Caco-2 (cell line): ENCODE measurements at places on chromosomes 4 and X. TPM values are rescaled to one million over a fixed set of nuclear protein-coding genes. Genes with fewer than 3 reads are reported as not detected.

GRCh38 chr4:47562297-47562696 is 77.2 kb downstream of the ATP10D start:
- DNase-seq: no peak

DNA sequence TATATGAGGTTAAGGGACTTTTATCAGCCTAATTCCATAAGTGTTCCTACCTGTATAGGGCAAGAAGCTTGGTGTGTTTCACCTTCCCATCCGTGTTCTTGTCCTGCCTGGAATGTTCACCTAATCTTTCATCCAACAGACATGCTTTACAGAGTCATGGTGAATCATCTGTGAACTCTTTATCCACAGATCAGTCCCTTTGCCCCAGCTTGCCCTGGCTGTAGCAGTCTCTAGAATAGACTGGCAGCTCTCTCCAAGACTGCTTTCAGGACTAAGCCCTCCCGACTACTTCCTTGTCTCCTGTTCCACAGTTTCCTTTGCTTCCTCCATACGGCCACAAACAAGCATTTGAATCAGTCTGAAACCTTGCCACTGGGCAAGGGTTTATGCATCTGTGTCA is 177.9 kb upstream of the IL15 start:
- no peak for DNase-seq

The NHS gene
- 2.2 and 2.5 TPM in 2 replicates for total RNA-seq

The GRIA2 gene
- not detected in 2 replicates for total RNA-seq

GRCh38 chr4:32519060-32519459 is 1798.9 kb downstream of the PCDH7 start:
- DNase-seq: no peak

The NPY1R gene
- 1.5 and 3.3 TPM in 2 replicates for total RNA-seq

- no peak for DNase-seq
Observed at GRCh38 chr4:83114576-83114975, at the start of gene PLAC8. Gene PLAC8 (minus strand): TSS chr4:83114729. CDS start chr4:83107921, 6,808 bp downstream.

The ADRA2C gene
- total RNA-seq: 8.4 and 11.7 TPM in 2 replicates

The NDST4 gene
- total RNA-seq: 4.4 and 6.0 TPM in 2 replicates

DNA sequence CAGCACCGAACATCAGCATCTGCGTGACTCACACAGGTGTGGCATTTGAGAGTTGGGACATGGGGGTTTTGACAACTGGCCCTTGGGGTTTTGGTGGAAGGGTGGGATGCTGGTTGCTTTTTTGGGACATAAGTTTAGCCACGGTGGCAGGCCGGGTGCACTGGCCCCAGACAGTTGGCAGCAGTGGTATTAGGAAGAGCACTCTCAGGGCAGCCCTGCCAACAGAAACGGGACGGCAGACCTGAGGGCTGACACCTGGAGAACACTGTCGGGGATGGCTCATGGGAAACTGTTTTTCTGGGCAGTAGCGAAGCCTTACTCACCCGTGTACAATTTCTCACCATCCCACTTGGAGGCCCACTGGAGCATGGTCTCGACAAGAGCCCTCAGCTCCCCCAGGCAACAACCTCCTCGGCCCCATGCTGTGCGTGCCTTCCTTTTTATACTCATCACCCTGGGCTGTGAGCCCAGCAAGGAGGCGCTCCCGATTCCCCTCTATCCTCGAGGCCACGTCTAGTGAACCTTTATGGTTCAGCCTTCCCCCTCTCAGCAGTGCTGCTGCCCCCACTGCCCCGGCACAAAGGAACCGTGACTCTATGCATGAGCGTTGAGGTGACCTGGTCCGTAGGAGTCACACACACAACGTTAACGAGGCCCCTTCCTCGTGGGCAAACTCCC is 30.6 kb downstream of the WDR1 start:
- no peak for DNase-seq

DNA sequence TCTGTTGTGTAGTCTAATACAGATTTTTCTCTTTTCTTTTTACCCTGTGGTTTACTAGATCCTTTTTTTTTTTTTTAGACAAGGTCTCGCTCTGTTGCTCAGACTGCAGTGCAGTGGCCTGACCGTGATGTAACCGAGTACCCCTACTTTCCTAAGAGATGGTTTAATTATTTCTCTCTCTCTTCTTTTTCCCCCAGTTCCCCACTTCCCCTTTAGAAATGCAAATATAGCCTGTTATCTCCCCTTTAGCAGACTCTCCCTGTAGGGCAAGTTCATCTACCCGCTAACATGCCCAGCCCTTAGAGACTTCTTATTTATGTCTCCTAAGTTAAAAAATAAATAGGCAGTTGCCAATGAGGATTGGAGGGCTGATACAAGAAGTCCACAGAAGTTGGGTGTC is 4.5 kb downstream of the SNX25 start:
- DNase-seq: no peak

GRCh38 chr4:93730251-93730650 is 98.3 kb upstream of the ATOH1 start:
- DNase-seq: no peak

The NAP1L2 gene
- total RNA-seq: 0.12 and 0.16 TPM in 2 replicates

GRCh38 chrX:137916090-137916746 is 350.3 kb downstream of the ZIC3 start:
- no peak for DNase-seq

GRCh38 chrX:73932522-73932921 is 369.5 kb downstream of the CHIC1 start:
- no peak for DNase-seq

DNA sequence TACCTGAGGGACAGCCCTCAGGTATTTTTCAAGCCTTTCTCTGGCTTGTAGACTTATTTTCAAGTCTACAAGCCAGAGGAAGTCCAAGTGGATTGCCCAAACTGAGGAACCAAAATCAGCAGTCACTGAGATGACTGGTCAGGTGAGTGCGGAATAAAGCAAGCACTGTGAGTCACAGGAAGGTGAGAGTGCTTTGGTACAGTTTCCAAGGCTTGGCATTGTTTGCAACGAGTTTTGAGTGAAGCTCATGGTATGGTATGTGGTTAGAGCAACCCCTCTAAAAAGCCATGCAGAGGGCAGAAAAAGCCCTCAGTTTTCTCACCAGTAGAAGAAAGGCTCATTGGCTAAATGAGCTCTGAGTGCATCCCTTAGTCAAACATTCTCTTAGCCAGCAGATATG is 112.8 kb upstream of the EOLA2 start:
- no peak for DNase-seq

The PLK4 gene
- total RNA-seq: 28.2 and 31.1 TPM in 2 replicates
